NCI-H460 (cell line): ENCODE measurements at places on chromosomes 2 and 18. TPM values are rescaled to one million over a fixed set of nuclear protein-coding genes. Genes with fewer than 3 reads are reported as not detected.

GRCh38 chr2:85430752-85431569 is 12.4 kb downstream of the SH2D6 start:
- no peak for DNase-seq

DNA sequence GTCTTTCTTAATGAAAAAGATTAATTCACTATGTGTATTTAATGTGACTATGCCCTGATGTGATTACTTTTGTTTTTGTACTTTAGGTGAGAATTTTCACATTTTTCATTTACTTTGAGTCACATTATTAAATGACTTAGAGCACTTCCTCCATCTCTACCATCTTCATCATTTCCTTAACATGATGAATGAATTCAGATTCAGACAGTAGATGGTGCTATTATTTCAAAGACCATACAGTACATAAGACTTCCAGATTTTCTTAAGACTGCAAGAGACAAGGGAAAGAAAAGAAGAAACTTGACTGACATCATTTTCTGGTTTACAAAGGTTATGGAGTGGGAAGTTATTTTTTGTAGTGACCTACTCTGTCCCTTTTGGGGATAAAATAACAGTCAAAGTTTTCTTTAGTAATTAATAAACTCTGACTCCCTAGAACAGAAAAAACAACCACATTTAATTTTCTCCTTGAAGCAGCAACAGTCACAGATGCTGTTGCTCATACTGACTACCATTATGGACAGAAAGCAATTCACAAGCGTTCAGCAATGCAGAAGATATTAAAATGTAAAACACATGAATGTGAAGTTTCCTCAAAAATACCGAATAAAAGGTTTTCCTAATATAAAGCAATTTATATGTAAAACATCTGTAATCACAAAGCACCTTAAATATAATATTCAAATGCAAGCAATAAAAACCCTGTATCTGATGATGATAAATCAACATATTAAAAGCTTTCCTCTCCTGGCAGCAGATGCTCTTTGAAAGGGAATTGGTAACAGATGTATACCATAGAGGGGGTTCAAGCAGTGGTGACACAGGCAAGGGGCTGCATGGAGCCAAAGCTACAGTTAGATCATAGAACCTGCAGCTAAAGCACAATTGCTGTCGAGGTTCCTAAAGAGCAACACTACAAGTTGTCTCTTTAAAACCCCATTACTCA is 1010.9 kb upstream of the NXPH2 start:
- DNase-seq = peak; percentile 38

- DNase-seq = no peak
Measured at GRCh38 chr2:7281231-7282201, 364.3 kb downstream of the RNF144A start.

DNA sequence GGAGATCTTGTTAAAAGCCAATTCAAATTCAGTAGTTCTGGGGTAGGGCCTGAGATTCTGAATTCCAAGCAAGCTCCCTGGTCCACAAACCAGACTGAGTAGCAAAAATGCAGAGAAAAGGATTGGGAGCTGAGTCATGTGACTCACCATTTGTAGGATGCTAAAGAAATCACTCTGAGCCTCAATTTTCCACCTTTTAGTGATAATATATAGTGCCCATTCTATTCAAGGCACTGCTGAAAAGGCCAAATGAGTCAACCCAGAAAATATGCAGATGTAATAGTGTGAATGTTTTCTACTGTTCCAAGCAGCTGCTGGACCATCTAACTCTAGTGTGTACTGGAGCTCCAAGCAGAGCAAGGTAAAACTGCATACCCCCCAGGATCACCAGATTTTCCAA is 47.2 kb downstream of the SLC14A2 start:
- no peak for DNase-seq

The SETBP1 gene
- total RNA-seq = 2.0 and 2.5 TPM in 2 replicates

The SEMA4F gene
- 6.4 and 7.1 TPM in 2 replicates for total RNA-seq

The THAP4 gene
- 71.9 and 77.0 TPM in 2 replicates for total RNA-seq

The CFC1 gene
- total RNA-seq = not detected in 2 replicates

The SLC4A5 gene
- total RNA-seq = 0.40 and 1.6 TPM in 2 replicates
